A172 (cell line): ENCODE measurements at places on chromosomes 5 and 9. TPM values are rescaled to one million over a fixed set of nuclear protein-coding genes. Genes with fewer than 3 reads are reported as not detected.

Gene SLC46A2
- total RNA-seq, result not detected in 2 replicates

Gene LIFR
- 66.1 and 71.8 TPM in 2 replicates for total RNA-seq

Gene RAB3C
- total RNA-seq, result not detected in 2 replicates

Gene TMEM171
- 15.7 and 23.5 TPM in 2 replicates for total RNA-seq

Gene HAVCR2
- not detected in 2 replicates for total RNA-seq

Gene CDK5RAP2
- total RNA-seq, result 34.8 and 42.9 TPM in 2 replicates

Gene MAMDC2
- 4.2 and 6.0 TPM in 2 replicates for total RNA-seq

Gene PAPPA
- 0.02 TPM in 1 of 2 replicates, not detected in the other for total RNA-seq

Gene FSD1L
- total RNA-seq, result 11.7 and 15.9 TPM in 2 replicates
